Stimulated activated CD8-positive, alpha-beta memory T cell treated with anti-CD3 and anti-CD28 coated beads, Interleukin-4, amount 100 ng/mL, for 4 hours (primary cell): ENCODE measurements at places on chromosomes 4 and X.

- no peak for DNase-seq
Observed at GRCh38 chrX:1138476-1139184, 73.8 kb downstream of the CRLF2 start.

DNA sequence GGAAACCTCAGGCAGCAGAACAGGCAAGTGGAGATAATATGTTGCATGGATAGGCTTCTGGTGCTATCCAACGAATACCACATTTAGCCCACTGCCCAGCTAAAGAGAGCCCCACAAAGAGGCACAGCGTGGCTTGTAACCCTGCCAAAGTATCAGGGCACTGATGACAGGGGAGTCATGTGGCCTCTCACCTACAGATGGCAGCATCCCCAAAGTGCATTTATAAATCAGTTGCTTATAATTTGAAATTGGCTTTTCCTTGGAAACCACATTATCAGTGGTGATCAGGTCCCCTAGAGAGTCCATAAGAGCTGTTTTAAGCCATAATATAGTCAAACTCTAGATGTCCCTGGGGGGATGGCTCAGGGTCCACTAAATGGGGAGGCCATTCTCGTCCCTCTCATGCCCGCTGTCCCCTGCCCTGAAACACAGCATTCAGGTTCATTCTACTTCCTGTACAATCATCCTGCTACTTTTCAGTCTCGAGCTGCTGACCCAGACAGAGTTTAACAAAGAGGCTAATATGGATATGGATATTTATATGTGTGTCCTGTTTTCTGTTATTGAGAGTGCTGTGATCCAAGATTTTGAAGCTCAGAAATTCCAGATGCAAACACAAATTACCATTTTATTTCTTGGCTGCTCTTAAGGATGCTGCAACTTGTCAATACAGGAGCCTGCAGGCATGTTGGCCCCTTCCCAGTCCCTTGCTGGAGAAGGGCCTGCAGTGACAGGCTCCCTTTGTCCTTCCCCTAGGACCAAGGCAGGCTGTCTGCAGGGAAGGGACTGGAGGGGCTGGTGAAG lies 28.5 kb downstream of the SRPX start:
- no peak for DNase-seq

- no peak for DNase-seq
Observed at GRCh38 chr4:86834901-86835300, 14.3 kb downstream of the SLC10A6 start.

GRCh38 chr4:108931926-108932325 lies 169.1 kb upstream of the ETNPPL start:
- no peak for DNase-seq

DNA sequence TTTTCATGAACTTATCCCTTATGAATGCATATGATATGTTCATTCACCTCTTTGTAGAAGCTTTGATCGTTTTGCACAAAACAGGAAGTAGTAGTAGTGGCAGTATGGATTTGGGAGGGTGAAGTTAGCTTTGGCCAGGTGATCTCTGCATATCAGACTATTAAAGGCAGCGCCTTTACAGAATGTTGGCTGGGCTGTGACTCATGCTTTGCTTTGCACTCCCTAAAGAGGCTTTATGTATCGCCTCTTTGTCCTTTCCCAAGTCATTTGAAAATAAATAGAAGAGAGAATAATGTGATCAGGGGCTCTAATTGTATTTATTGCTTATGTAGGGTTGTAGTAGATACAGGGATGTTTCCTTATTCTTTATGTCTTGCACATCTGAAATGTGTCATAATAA lies 50.4 kb downstream of the SHROOM3 start:
- DNase-seq = no peak

DNA sequence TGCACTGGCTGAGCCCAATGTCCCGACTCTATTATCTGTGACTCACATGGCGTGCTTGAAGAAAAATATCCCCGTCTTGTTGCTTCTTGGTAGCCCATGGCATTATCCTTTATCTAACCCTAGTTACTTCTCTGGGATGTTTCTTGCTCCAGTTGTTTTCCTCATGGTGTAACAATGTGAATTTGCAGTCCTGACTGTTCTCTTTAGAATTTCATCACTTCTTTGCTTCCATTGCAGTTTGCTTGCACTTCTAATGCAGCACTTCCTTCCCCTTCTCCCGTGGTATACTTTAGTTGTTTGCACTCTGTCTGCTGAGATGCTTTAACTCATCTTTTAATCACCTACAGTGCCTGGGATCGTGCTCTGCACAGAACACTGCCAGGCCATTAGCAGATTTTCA lies 126.9 kb downstream of the MAML3 start:
- DNase-seq = no peak

DNA sequence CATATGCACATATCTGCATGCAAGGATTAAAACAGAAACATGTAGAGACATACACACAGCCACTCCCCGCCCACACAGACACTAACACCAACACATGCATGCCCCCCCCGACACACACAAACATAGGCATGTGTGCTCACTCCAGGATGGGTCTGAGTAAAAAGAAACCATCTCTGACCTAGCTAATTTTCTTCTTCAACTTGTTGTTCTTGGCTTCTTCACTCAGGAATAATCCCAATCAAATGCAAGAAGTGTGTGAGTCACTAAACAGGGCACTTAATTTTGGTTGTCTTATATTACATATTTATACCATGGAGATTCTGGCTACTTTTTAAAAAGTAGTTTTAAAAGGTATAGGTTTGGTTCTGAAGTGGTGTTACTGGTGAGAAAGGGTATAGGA lies 28.3 kb downstream of the ENOX2 start:
- DNase-seq = no peak

DNA sequence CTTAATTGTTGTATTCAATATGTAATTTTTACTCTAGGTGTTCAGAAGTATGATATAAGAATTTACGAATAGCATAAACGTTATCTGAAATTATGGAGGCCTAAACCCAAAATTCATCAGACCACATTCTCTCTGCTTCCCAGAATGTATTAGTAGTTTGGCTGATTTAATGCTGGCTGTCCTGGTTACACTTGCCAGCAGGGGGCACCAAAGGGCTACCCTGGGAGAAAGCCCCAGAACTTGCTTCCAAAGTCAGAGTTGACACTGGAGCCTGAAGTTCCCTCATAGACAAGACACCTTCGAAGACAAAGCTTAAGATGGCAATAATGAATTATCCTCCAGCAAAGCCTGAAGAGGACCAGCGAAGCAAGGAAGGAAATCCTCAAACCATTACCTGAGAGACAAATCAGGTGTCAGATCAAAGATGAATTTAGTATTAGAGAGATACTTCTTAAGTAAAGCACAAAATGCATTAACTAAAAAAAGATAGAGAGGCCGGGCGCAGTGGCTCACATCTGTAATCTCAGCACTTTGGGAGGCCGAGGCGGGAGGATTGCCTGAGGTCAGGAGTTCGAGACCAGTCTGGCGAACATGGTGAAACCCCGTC lies 11.3 kb upstream of the ANOS1 start:
- peak; percentile 26 for DNase-seq

GRCh38 chr4:123312951-123313592 lies 83.5 kb upstream of the SPRY1 start:
- DNase-seq = no peak

DNA sequence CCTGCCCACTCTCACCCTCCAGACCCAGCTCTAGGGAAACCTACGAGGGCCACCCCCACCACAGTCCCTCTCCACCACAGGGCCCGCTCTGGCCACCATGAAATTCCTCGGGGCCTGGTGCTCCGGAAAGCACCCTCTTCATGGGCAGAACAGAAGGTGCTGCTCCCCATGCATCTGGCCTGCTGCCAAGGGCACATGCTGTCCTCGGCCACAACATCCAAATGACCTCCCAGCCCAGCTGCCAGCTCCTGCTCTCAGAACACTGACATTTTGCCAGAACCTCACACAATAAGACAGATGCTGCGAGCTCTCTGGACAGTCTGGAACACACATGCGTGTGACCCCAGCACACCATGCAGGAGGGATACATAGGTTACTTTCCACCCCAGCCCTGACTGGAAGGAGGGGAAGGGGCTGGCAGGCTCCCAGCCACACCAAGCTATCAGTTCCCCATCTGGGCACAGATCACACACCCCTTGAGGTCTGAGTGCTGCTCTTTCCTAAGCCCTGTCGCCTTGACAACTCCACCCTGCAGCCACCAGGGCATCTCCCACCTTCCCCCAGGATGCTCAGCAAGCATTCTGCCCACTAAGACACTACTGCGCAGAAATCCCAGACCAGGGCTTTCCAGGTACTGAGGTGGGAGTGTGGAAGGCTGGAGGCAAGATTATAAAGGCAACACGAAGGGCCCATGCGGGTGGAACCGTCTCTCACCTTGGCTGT lies 5.8 kb downstream of the CCNQ start:
- no peak for DNase-seq

- DNase-seq = no peak
Observed at GRCh38 chrX:107836958-107837357, 11.3 kb downstream of the MID2 start.

GRCh38 chrX:46739736-46740135 lies 19.2 kb downstream of the SLC9A7 start:
- no peak for DNase-seq

GRCh38 chr4:68430337-68430736 lies 16.9 kb upstream of the TMPRSS11E start:
- DNase-seq = no peak

DNA sequence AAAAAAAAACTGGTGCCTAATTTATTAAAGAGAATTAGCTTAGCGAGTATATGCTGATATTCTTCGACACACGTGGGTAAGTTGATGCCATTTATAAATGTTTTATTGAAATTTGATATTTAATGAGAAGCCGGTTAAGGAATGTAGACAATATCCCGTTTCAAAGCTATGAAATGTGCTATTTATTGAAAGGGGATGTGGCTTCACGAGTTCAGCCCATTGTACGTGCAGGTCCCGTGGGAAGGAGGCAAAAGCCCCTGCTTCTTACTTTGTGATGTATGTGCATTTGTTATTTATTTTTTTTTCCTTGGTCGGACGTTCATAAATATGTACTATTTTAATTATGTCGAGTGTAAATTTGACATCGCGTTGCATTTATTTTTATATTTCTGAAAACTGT lies 20.2 kb downstream of the SHOX start:
- no peak for DNase-seq

DNA sequence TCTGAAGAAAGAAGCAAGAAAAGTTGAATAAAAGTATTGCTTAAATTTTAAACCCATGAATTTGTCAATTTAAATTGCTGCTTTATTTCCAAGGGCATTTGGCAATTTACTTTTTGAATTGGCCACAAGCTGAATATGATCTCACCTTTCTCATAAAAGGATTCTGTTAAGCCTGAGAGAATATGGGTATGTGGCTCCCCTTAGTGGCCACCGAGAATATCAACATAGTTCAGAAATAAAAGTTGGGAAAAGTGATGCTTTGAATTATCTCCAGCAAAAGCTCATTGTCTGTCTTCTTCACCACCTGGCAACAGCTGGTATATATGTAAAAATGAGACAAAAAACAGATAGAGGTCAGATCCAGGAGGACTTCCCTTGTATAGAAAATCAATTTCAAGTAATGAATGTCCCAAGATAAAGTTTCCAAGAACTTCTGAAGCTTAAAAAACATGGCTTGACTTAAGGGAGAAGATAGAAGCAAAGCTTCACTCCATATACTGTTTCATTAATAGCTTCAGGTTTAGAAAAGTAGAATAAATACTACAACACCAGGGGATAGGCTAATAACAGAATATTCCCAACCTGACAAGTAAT lies 290.7 kb upstream of the FAM241A start:
- DNase-seq = no peak

DNA sequence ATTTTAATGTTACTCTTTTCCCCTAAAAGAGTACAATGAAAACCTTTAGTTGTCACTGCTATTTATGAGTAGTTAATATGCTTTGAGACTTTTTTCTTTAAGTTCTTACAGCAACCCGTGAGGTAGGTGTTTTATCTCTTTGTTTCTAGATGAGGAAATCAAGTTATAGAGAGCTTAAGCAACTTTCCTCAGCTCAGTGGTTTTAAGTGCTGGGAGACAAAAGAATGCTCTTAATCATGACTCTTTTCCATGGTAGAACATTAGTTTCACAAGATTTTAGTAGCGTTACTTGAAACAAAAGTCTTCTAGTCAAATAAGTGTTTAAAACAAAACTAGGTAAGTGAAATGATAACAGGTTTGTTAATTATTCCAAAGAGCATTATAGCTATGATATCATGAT lies 354.7 kb upstream of the PITX2 start:
- no peak for DNase-seq

DNA sequence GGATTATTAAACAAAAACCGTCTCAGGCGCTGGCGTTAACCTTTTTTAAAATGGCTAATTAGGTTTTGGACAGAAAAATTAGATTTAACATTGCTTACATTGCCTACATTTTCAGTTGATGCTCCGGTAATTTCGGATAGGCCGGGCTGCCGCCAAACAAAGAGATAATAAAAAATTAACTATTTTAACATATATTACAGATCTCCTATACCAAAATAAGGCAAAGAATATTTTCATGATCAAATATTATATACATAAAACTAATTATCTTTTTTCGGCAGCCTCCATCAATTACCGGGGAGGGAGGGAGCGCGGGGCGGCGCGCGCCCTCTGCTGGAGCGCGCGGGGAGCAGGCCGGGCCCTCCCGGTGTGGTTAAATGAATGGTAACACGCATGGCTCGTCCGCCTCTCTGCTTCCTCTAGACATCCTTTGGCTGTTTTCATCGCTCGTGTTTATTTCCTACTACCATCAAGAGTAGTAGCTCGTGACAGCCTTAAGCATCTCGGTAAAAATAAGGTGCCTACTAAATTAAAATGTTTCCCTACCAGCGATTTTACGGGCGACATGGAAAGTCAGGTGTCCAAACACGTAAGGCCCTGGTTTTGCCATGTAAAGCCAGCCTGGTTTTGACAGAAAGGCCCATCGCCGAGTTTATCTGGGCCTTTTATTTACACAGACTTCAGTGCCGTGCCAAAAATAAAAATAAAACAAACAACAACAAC lies 52.4 kb upstream of the TMEM33 start:
- DNase-seq = no peak

DNA sequence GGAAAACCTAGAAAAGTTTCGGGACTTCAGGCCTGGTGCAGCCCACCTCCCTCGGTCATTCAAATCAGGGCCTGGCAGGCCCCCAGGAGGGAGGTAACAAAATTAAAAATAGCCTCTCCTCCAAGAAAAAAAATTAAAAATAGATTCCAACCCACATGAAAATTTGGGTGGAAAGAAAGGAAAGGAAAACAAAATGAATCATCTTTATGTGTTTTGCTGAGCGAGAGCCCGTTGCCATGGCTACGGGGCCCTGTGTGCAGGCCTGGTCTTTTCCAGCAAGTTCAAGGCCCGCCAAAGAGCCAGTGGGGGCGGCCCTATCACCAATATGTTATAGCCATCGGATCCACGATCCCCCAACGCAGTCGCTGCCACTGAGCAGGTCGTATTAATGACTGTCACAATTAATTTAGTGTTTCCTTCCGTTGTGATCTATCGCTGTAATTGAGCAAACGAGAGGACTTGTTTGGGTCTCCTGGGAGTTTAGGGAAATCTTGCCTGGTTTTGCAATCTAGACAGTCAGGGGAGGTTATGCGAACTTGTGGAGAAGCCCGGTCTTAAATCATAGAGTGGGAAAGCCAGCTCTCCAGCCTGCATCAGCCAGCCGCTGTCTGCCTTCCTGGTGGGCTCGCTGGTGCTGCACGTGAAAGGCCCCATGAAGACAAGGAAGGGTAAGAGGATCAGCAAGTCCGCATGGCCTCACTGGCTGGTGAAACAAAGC lies 452.4 kb downstream of the BCOR start:
- DNase-seq = no peak
